CD4-positive, alpha-beta T cell treated with Interleukin-6 for 4 hours (primary cell): ENCODE measurements at places on chromosomes 6 and 20.
A peak's percentile ranks its signal among the peaks of the same experiment; 100 is the strongest.

GRCh38 chr6:158027590-158028285 is 46.1 kb downstream of the SYNJ2 start:
- no peak for DNase-seq

- peak; percentile 71 for DNase-seq
These were observed 38.4 kb upstream of the ARHGAP18 start for GRCh38 chr6:129748212-129748900.

DNA sequence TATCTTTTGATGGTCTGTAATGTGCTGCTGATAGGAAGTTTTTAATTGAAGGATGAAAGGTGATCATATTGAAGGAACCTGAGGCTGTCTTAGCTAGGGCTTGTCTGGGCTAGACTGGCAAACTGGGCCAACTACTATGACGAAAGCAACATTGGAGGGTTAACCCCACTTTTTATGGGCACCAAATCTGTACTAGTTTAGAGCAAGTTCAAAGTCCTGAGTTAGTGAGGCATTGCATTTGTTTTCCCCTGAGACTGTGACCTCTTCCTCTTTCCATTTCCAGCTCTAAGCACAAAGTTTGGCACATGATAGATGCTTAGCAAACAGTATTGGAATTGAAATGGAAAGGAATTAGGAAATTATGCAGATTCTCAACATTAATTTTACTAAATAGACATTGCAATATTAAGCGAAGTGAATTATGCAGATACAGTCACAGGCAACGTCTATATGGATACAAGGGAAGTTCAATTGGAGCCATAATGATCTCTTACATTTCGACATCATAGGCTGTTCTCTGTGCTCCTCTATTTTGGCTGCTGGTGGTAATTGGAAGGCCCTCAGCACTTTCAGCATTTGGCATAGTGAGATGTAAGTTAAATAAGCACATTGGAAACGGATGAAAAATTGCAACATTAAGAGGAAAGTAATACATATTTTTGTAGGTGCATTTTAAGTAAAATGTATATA is 22.2 kb downstream of the CEP57L1 start:
- no peak for DNase-seq

DNA sequence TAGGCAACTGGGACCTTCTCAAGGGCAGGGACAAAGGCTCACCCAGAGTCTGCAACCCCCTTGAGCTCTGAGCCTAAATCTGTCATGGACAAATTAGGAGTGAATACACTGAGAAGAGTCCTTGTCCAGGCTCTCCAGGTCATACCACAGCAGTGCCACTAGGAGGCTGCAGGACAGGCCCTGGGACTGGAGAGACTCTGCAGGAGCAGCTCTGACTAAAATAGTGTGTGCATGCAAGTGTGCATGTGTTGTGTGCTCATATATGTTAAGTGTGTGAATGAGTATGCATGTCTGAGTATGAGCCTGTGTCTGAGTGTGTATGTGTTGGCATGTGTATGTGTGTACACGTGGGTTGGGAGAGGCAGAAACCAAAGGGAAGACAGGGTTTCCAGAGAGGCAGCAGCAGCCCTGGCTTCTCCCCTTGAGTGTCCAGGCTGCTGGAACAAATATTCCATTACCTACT is 27.1 kb downstream of the MRPL14 start:
- DNase-seq = no peak

- no peak for DNase-seq
These were observed 64.1 kb upstream of the FBXO30 start for GRCh38 chr6:145878591-145879295.

DNA sequence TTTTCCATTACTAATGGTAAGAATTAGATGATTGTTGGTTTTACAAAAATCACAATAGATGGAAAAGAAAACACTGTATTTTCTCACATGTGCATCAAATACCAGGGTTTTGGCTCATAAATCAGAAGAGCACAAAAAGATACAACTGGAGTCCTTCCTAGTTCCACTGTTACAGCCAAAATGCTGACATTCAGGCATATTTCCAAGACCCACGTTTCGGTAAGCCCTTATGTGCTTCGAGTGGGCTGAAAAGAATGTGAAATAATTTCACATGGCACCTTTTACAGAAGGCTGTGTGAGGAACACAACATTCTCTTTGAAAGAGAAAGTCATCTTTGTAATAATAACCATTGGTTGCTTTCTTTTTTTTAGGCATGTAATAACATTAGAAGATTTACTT is 326.7 kb upstream of the FLRT3 start:
- DNase-seq = no peak

- no peak for DNase-seq
These were observed 440.6 kb upstream of the SLC35B3 start for GRCh38 chr6:8875986-8876385.

DNA sequence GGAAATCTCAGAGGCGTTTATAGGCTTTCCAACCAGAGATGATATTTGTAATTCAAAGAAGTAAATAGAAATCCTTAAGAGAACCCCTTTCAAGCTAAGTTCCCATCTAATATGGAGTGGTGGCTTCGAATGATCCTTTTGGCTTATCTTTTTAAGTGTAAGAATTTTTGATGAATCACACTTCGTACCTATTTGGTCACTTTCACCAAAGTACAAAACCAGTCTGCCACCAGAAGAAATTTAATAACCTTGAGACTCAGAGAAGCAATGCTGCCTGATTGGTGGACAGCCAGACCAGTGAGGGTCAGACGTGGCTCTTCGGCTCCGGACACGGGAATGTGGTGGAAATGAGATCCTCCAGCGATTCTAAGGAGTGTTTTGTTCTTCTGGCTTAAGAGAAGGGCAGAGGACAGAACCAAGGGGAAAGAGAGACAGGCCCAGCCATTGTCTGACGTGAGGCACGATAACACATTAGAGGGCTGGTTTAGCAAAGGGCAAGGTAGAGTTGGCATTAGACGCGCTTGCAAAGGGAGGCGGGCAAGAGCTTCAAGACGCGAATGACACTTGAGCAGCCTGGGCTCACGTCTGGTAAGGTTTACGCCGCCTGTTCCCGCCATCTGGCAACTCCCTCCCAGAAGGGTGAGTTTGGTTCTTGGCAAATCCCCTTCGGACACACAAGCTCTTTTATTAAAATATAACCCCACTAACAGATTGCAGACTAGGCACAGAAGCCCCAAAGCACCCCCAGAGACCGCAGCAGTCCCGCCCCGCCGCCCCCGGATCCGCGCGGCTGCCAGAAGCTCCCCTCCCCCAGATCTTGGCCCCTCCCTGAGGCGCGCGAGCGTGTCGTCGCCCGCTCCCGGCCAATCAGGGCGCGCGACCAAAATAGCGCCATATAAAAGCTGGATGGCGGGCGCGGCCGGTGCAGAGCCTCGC is 50.0 kb upstream of the EZR start:
- DNase-seq = peak; percentile 96

- DNase-seq = peak; percentile 14
These were observed 5.6 kb downstream of the TAGAP start for GRCh38 chr6:159038914-159039884.
